Cerebellar nuclear complex (tissue), 1 donor: ENCODE measurements at places on chromosomes 1 and 21.

- DNase-seq: no peak
Measured at GRCh38 chr1:242185731-242186130, 186.8 kb upstream of the MAP1LC3C start.

DNA sequence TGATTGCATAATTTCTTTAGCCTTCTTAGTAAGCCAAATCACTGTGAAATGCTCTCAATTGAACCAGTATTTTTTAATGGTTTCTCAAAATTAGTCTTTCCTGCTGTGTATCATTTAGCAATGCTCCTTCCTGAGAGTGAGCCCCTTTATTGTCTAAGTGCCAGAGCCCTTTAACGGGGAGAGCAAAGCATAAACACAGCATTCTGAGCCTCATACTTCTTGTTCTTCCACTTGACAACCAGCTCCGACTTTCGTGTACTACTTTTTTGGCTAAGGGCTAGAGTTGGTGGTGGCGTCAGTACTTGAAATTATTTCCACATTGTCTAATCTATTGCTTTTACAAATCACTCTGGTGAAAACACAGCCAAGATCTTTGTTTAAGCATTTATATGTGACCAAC lies 299.0 kb downstream of the TPR start:
- no peak for DNase-seq

DNA sequence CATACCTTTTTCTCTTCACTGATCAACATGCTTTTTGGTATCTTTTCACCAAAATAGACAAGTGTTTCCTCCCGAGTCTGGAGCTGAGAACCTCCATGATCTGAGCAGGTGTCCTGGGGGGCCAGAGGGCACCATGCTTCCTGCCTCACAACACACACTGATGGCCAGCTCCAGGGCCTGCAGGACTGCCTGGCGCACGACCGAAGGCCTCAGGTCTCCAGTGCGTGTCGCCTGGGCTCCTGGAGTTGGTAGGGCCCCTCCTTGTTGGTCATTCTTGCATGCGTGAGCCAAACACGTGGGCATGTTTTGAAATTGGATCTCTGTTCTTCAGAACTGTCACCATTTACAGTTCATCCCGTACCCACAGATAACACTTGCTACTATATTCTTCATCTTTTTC lies 64.4 kb downstream of the SLC37A1 start:
- DNase-seq: no peak

GRCh38 chr1:192539297-192540092 lies 36.1 kb upstream of the RGS1 start:
- no peak for DNase-seq

DNA sequence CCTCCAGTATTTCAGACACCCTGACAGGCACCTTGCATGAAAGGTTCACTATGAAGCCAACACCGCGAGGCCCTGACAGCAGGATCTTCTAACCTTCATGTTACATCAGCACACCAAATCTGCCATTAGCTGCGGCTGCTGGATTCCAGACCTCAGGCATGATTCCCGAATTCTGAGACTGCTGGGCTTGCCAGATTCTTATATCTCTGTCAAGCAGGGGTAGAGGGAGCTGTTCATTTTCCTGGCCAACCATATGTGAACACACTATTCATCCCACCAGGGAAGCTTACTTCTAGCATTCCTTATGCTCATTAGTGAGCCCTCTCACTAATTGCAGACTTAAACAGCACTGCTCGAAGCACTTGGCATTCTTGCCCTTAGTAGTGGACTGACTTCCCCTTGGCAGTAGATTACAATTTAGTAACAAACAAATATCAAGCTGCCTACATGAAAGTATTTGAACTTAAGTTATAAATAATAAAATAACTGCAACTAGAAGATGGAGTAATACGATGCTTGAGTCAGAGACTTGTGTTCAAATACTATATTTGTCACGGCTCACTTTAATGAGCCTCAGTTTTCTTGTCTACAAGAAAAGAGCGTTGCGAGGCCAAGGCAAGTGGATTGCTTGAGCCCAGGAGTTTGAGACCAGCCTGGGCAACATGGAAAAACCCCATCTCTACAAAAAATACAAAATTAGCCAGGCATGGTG lies 43.3 kb downstream of the NID1 start:
- DNase-seq: no peak

DNA sequence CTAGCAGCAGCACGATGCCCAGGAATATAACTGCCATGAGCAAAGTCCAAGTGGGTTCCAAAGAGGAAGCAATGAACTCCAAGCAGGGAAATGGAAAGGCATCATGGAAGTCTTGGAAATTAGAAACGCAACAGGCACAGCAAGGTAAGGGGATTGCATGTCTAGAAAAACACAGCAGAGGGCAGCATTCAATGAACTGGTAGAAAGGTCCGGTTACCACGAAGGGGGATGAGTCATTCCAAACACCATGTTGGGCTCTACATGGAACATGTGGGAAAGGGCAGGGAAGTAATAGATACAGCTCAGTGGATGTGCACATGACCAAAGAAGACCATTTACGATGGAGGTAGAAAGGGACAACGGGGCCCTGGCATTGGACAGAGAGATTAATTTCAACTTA lies 36.4 kb downstream of the RXRG start:
- no peak for DNase-seq

- no peak for DNase-seq
Measured at GRCh38 chr1:39540504-39541031, 36.0 kb downstream of the PABPC4 start.

GRCh38 chr1:44539991-44540730 lies 134.1 kb downstream of the TMEM53 start:
- no peak for DNase-seq

DNA sequence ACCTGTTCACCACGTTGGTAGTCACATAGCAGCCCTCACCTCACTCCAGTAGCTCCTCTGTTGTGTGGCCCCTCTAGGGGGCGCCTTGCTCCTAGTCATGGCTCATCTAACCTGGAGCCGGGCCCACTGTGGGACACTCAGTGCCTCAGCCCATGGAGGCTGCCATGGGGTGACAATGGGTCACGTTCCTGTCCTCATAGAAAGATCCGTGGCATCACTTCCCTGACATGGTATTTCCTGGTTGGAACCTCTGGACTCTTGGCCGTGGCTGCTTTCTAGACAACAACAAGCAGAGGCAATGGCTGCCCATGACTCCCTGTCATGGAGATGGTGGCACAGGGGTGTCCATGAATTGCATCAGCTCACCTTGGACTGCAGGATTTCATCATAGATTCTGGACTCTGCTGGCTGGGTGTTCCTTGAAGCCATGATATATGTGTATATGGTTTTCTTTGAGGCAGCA lies 27.5 kb upstream of the SLAMF6 start:
- no peak for DNase-seq

GRCh38 chr21:42252778-42253340 lies 33.9 kb downstream of the ABCG1 start:
- no peak for DNase-seq

GRCh38 chr21:36730291-36731281 lies 31.7 kb downstream of the SIM2 start:
- no peak for DNase-seq

DNA sequence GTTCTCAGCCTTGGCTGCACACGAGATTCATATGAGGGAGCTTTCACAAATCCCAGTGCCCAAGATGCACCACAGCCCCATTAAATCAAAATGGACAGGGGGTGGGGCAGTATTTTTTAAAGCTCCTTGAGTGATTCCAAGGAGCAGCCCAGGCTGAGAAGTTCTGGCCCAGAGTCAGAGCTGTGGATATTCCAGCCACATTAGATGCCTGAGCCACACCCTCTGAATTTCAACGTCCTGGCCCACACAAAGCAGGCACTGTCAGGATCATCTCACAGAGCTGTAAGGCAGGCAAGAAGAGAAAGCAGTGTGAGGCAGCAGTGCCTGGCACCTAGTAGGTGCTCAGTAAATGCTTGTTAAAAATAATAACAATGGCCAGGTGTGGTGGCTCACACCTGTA lies 37.4 kb downstream of the PAX7 start:
- DNase-seq: no peak

- no peak for DNase-seq
Measured at GRCh38 chr21:43938751-43939442, 73.2 kb upstream of the TRAPPC10 start.

DNA sequence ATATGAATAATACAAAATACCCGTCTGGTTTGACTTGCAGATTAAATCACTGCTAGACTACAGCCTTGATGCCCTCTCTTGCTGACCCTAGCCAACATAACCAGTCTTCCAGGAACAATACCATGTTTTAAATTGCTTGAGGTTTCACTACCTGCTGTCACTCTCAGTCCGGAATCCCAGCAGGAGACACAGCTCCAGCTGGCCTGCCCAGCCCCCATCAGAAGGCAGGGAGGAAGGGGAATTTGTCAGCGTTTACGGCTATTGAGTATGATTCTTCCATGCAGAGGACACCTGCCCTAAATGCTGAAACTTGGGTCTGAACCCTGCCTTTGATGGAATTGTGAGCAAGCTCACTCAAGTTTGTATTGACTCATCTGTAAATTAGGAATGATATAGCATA lies 33.0 kb downstream of the ZNF496 start:
- DNase-seq: no peak

GRCh38 chr1:53069663-53070327 lies 7.8 kb downstream of the PODN start:
- no peak for DNase-seq

DNA sequence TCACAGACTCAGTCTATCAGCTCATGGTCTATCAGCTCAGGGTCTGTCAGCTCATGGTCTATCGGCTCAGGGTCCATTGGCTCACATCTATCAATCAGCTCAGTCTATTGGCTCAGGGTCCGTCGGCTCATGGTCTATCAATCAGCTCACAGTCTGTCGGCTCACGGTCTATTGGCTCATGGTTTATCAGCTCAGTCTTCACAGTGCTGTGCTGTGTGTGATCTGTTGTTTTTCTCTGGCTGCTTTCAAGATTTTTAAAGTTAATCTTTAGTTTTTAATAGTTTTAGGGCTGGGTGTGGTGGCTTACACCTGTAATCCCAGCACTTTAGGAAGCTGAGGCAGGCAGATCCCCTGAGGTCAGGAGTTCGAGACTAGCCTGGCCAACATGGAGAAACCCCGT lies 14.4 kb downstream of the C1orf159 start:
- DNase-seq: no peak

GRCh38 chr1:59502009-59502691 lies 205.3 kb downstream of the FGGY start:
- no peak for DNase-seq

GRCh38 chr1:228475812-228476211 lies 11.4 kb upstream of the RNF187 start:
- no peak for DNase-seq

GRCh38 chr1:33601751-33602150 lies 129.3 kb downstream of the ZSCAN20 start:
- no peak for DNase-seq

DNA sequence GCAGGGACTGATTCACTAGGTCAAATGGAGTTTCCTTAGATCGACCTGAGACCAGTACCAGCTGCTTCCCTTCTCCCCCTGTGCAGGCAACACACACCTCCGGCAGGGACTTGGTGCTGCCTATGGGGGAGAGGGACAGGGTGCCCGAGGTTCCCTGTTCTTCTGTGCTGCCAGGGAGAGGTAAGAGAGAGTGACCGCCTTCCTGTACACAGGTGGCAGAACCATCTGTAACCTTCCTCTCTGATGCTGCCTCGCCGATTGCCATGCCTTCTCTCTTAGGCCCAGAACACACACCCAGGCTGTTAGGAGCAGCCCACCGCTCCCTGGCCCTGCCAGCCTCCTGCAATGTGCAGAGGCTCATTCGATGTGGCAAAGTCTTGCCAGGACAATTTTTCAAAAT lies 9.3 kb downstream of the MYOC start:
- no peak for DNase-seq
